Upper lobe of right lung (tissue), 1 donor: ENCODE measurements at places on chromosomes 1 and 21. TPM values are rescaled to one million over a fixed set of nuclear protein-coding genes. Genes with fewer than 3 reads are reported as not detected.

The TP53BP2 gene
- total RNA-seq = 64.4 TPM

The CNR2 gene
- 0.06 TPM for total RNA-seq

The OXCT2 gene
- total RNA-seq = 0.43 TPM

The NMNAT1 gene
- 9.1 TPM for total RNA-seq

DNA sequence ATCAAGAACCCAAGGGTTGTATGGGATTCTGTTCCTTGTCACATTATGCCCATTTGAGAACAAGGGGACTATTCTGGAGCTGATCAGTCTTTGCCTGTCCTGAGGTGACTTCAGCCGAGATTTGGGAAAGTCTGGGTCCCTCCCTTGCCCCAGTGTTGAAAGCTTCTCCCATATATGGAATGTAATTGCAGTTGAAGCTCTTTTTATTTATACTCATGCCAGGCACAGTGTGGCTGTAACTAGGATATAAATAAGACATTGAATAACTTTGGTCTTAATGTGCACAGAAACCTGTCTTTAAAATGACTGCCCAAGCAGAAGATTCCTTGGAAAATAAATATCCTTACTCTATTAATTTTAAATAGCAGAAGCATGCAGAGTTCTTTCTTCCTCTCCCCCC is 15.2 kb downstream of the AKNAD1 start:
- no peaks in the 10 kb centered on the region for H3K27me3 ChIP-seq
- DNase-seq = no peak
- no peak overlapping the region for H3K27ac ChIP-seq
- H3K4me1 ChIP-seq = no peaks in the 10 kb centered on the region
- H3K36me3 ChIP-seq = no peaks in the 10 kb centered on the region

GRCh38 chr1:17011439-17012307 is at the start of gene ATP13A2:
Gene ATP13A2 (minus strand): TSS chr1:17011928. CDS start chr1:17011738, 190 bp downstream.
- H3K4me1 ChIP-seq = peaks cover 27% of the 10 kb centered on the region
- peak; percentile 92 for DNase-seq
- no peaks in the 10 kb centered on the region for H3K36me3 ChIP-seq
- peak within 1 kb of the TSS; percentile 42 for H3K27ac ChIP-seq

GRCh38 chr1:13702425-13703127 is 2.6 kb downstream of the PRDM2 start:
- no peak for DNase-seq
- H3K4me1 ChIP-seq = peaks cover 6% of the 10 kb centered on the region
- no peak overlapping the region for H3K4me3 ChIP-seq
- no peak overlapping the region for H3K27ac ChIP-seq

DNA sequence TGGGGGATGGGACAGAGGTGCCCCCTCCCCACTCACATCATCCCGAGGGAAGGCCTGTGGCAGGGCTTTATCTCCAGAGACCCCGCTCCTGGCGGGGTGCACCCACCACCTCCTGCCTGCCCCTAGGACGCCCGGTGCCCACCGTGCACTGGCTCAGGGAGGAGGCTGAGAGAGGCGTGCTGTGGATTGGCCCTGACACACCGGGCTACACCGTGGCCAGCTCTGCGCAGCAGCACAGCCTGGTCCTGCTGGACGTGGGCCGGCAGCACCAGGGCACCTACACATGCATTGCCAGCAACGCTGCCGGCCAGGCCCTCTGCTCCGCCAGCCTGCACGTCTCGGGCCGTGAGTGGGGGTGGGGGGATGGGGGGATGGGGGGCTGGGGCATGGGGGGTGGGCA is 71.7 kb downstream of the TRIM11 start:
- H3K4me1 ChIP-seq = no peaks in the 10 kb centered on the region
- no peak overlapping the region for H3K4me3 ChIP-seq
- no peak overlapping the region for H3K27ac ChIP-seq

GRCh38 chr1:2411801-2412394 is 466 bp downstream of the PEX10 start:
- H3K27me3 ChIP-seq = no peaks in the 10 kb centered on the region
- H3K4me3 ChIP-seq = peak overlapping the region; percentile 95
- peak overlapping the region; percentile 87 for H3K27ac ChIP-seq
- peaks cover 19% of the 10 kb centered on the region for H3K4me1 ChIP-seq
- H3K36me3 ChIP-seq = peaks cover 16% of the 10 kb centered on the region

DNA sequence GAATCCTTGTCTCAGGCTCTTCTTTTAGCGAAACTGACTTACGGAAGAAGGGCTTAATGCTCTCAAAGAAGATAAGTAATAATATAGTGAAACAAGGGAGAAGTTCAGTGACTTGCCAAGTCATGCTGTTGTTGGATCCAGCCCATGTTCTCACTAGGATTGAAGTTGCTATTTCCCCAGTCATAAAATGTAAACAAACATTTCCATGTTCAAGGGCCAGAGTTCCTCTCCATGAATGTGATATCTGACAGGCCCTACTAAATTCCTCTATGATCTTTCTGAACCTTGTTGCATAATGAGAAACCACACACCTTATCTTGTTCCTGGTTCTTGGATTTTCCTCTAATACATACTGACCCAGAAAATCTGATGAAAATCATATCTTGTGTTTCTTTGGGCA is 876.5 kb upstream of the B3GALT2 start:
- DNase-seq = no peak
- no peaks in the 10 kb centered on the region for H3K36me3 ChIP-seq
- no peaks in the 10 kb centered on the region for H3K27me3 ChIP-seq
- no peaks in the 10 kb centered on the region for H3K4me1 ChIP-seq
- H3K4me3 ChIP-seq = no peak overlapping the region

DNA sequence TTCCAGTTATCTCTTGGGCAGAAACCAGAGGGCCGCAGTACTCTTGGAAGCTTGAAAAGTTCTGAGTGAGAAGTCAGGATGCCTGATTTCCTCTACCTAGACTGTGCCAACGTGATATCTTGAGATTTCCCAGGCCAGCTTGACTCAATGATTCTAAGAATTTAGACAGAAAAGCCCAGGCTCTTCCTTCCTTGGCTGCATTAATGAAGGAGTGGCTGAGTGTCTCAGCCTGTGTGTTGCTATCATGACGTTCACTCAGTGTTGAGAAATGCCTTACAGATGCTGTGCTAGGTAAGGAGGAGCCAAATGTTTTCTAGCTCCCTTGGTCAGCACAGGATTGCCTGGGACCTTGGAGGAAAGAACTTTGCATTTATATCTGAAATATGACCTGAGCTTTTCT is 454.1 kb upstream of the USP24 start:
- no peak overlapping the region for H3K4me3 ChIP-seq
- H3K27me3 ChIP-seq = no peaks in the 10 kb centered on the region
- DNase-seq = no peak
- no peak overlapping the region for H3K27ac ChIP-seq

GRCh38 chr21:40284409-40284808 is 417.2 kb downstream of the PCP4 start:
- H3K4me3 ChIP-seq = no peak overlapping the region
- no peaks in the 10 kb centered on the region for H3K36me3 ChIP-seq
- H3K27ac ChIP-seq = no peak overlapping the region
- DNase-seq = no peak

- no peak overlapping the region for H3K27ac ChIP-seq
- DNase-seq = no peak
- H3K36me3 ChIP-seq = no peaks in the 10 kb centered on the region
- no peaks in the 10 kb centered on the region for H3K27me3 ChIP-seq
- H3K4me3 ChIP-seq = no peak overlapping the region
Measured at GRCh38 chr1:184494929-184495328, 108.1 kb downstream of the C1orf21 start.

DNA sequence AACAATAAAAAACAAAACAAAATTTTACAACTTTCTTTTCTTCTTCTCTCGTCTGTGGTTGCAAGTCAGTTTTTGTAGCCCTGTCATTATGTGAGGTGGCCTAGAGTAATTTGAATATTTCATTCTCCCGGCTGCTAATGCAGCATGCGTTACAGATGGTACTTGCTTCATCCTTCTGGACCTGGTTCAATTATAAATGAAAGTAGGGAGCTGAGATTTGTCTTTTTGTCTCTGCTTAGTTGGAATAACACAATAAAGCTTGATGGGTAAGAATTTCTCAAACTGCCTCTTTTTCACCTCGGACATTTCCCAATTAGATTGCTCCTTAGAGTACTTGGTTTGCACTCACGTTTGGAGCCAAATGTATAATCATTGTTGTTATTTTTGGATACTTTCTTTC is 201.6 kb downstream of the PBX1 start:
- H3K4me1 ChIP-seq = no peaks in the 10 kb centered on the region
- no peaks in the 10 kb centered on the region for H3K27me3 ChIP-seq
- H3K4me3 ChIP-seq = no peak overlapping the region
- DNase-seq = no peak
- H3K27ac ChIP-seq = no peak overlapping the region

DNA sequence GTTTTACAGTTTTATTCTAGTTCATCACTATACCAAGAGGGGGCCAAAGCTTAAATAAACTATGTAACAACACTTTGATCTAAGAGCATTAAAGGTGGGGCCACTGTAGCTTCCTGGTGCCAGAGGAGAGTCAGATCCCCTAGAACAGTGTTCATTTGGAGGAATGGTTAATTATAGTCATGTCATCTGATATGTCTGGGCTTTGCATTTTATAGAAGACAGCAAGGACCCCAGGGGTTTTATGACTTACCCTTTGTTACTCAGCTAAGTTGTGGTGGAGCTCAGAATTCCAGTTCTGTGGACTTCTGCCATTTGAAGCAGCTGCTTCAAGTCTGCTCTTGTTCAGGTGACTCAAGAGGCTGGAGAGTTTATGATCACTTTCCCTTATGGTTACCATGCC is 16.7 kb downstream of the KDM4A start:
- no peaks in the 10 kb centered on the region for H3K4me1 ChIP-seq
- H3K27ac ChIP-seq = no peak overlapping the region
- peaks cover 100% of the 10 kb centered on the region for H3K36me3 ChIP-seq
- no peaks in the 10 kb centered on the region for H3K27me3 ChIP-seq

GRCh38 chr1:155176544-155177071 is 3.0 kb downstream of the TRIM46 start:
- H3K27ac ChIP-seq = peak overlapping the region; percentile 27
- peaks cover 19% of the 10 kb centered on the region for H3K4me1 ChIP-seq
- no peaks in the 10 kb centered on the region for H3K36me3 ChIP-seq

- peak; percentile 87 for DNase-seq
- peaks cover 32% of the 10 kb centered on the region for H3K4me1 ChIP-seq
- H3K36me3 ChIP-seq = no peaks in the 10 kb centered on the region
- H3K27me3 ChIP-seq = no peaks in the 10 kb centered on the region
- peak within 1 kb of the TSS; percentile 65 for H3K4me3 ChIP-seq
Measured at GRCh38 chr1:38005195-38006007, at the start of gene FHL3. Gene FHL3 (minus strand): TSS chr1:38005514. CDS start chr1:37999412, 6,102 bp downstream.

GRCh38 chr1:58409890-58410289 is 136.6 kb downstream of the OMA1 start:
- no peak overlapping the region for H3K27ac ChIP-seq
- no peak overlapping the region for H3K4me3 ChIP-seq
- H3K36me3 ChIP-seq = no peaks in the 10 kb centered on the region
- no peak for DNase-seq
- no peaks in the 10 kb centered on the region for H3K27me3 ChIP-seq

- no peak overlapping the region for H3K4me3 ChIP-seq
- no peaks in the 10 kb centered on the region for H3K4me1 ChIP-seq
- no peaks in the 10 kb centered on the region for H3K36me3 ChIP-seq
- no peak overlapping the region for H3K27ac ChIP-seq
- H3K27me3 ChIP-seq = no peaks in the 10 kb centered on the region
- DNase-seq = peak; percentile 19
Measured at GRCh38 chr1:6137758-6138157, 42.4 kb downstream of the CHD5 start.

DNA sequence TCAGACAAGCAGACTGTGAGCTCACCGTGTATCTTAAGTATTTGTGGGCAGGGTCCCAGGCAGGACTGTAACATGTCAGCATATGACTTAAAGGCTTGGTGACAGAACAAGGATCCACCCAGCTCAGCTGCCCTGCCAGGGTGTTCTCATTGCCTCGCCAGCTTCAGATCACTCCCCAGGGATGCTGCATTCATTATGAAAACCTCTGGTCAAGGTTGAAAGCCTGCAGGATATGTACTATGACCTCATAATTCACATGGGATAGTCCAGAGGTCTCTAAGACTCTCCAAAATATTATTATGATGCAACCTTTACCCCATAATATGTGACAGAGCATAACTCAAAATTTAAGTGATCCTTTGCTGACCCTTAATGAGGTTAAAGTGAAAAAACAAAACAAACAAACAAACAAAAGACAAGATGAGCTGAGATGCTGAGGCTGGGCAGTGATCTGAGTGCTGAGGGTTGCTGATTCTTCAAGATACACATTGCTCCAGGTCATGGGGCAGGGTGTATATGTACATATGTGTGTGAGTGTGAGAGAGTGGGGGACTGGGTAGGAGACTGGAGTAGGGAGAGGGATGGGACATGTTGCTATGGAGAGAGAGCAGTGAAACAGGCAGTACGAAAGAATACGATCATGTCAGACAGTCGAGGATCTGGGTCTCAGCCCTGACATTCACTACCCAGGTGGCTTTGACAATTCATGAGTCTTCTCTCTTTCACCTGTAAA is 98.8 kb upstream of the DUSP10 start:
- no peak for DNase-seq
- H3K27ac ChIP-seq = no peak overlapping the region
- no peaks in the 10 kb centered on the region for H3K27me3 ChIP-seq
- no peak overlapping the region for H3K4me3 ChIP-seq

- peaks cover 61% of the 10 kb centered on the region for H3K36me3 ChIP-seq
- H3K4me3 ChIP-seq = no peak overlapping the region
- DNase-seq = no peak
- H3K27me3 ChIP-seq = no peaks in the 10 kb centered on the region
Measured at GRCh38 chr1:46568461-46568891, 17.0 kb upstream of the KNCN start.

DNA sequence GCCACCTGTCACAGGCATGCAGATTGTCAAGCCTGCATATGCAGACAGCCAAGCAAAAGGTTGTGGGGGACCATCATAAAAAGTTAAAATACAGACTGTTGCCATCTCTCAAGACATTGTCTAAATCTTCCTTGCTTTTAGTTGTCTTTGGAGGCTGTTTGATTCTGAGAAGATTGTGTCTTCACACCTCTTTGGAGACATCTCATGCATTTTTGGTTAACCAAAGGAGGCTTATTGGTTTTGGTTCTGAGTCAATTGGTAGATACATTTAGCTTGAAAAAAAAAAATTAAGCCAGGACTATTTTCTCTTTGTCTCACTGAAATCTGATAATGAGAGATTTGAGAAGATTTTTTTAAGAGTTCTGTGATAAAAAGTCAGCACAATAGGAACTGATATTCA is 217.6 kb downstream of the LYPLAL1 start:
- no peaks in the 10 kb centered on the region for H3K4me1 ChIP-seq
- H3K27ac ChIP-seq = no peak overlapping the region
- no peaks in the 10 kb centered on the region for H3K27me3 ChIP-seq
- no peak for DNase-seq
- H3K36me3 ChIP-seq = no peaks in the 10 kb centered on the region
- no peak overlapping the region for H3K4me3 ChIP-seq

GRCh38 chr1:66690666-66691381 is 61.4 kb upstream of the DYNLT5 start:
- no peaks in the 10 kb centered on the region for H3K4me1 ChIP-seq
- no peak overlapping the region for H3K4me3 ChIP-seq
- no peak for DNase-seq
- no peaks in the 10 kb centered on the region for H3K36me3 ChIP-seq

GRCh38 chr1:218376722-218377121 is 31.6 kb downstream of the TGFB2 start:
- DNase-seq = no peak
- H3K4me1 ChIP-seq = peaks cover 37% of the 10 kb centered on the region
- H3K36me3 ChIP-seq = no peaks in the 10 kb centered on the region
